IMR-90 (cell line): ENCODE measurements at places on chromosomes 5 and 9. TPM values are rescaled to one million over a fixed set of nuclear protein-coding genes. Genes with fewer than 3 reads are reported as not detected.

DNA sequence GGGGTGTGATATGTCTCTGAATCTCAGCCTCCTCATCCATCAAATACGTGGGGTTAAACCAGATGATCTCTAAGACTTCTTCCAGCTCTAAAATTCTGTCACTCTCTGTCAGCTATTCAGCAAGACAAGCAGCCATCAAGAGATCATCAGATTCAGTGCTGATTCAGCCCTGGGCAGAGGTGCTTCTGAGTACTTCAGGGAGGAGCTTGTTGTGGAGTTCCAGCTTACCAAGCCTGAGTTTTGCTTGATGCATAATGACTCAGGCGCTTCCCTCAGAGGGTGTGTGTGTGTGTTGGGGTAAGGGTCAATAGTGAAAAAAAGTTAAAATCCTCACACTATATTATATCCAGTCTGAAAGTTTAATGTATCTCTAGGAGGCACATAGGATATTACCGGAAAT is 29.6 kb upstream of the TAF1L start:
- DNase-seq = peak; percentile 42
- no peak overlapping the region for H3K27ac ChIP-seq
- no peaks in the 10 kb centered on the region for H3K27me3 ChIP-seq
- no peak overlapping the region for H3K4me3 ChIP-seq

GRCh38 chr9:107673861-107674720 is 184.5 kb upstream of the KLF4 start:
- no peaks in the 10 kb centered on the region; the same call in 1 of the 2 replicates for H3K4me1 ChIP-seq
- no peak for DNase-seq
- no peak overlapping the region for H3K4me3 ChIP-seq
- H3K27ac ChIP-seq = no peak overlapping the region
- H3K36me3 ChIP-seq = no peaks in the 10 kb centered on the region
- H3K27me3 ChIP-seq = peaks cover 2% of the 10 kb centered on the region; the same call in 1 of the 2 replicates

GRCh38 chr5:84080908-84081307 is 303.8 kb downstream of the EDIL3 start:
- H3K36me3 ChIP-seq = no peaks in the 10 kb centered on the region
- H3K27me3 ChIP-seq = no peaks in the 10 kb centered on the region
- no peaks in the 10 kb centered on the region for H3K4me1 ChIP-seq
- H3K27ac ChIP-seq = no peak overlapping the region
- DNase-seq = no peak
- no peak overlapping the region for H3K4me3 ChIP-seq

GRCh38 chr9:95038666-95039065 is 278.8 kb downstream of the FANCC start:
- H3K4me3 ChIP-seq = no peak overlapping the region
- H3K36me3 ChIP-seq = peaks cover 21% of the 10 kb centered on the region
- H3K4me1 ChIP-seq = peaks cover 13% of the 10 kb centered on the region
- DNase-seq = no peak
- no peaks in the 10 kb centered on the region for H3K27me3 ChIP-seq
- no peak overlapping the region for H3K27ac ChIP-seq

DNA sequence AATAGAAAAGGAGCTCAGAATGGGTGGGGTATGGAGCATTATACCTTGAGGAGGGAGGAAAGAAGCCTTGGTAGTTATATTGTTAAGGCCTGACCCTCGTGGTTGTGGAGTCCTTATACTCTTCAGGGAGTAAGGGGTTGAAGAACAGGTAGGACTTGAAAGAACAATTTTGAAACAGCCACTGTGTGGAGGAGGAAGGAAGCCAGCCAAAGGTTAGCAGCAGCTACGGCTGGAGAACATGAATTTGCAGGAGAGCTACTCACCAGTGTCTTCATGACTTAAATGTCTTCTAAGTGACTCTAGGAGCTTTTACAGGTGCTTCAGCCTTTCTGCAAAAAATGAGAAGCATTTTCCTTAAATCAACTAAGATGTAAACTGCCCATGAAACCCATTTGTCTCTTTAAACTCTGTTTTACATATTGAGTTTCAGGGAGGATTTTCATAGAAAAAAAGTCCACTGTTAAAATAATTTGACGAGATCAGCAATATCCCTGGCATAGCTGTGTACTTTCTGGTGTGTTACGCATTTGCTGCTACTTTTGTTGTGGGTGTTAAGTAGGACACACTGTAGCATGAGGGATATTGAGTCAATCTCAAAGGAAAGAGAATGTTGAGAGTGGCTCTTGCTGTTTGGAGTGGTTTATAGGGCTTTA is 110.6 kb upstream of the ELL2 start:
- H3K27me3 ChIP-seq = no peaks in the 10 kb centered on the region
- H3K27ac ChIP-seq = no peak overlapping the region
- DNase-seq = no peak
- no peaks in the 10 kb centered on the region for H3K36me3 ChIP-seq
- H3K4me1 ChIP-seq = peaks cover 18% of the 10 kb centered on the region

The RNF180 gene
- total RNA-seq = 0.36 and 0.56 TPM in 2 replicates

The LTC4S gene
- not detected in 2 replicates for total RNA-seq

DNA sequence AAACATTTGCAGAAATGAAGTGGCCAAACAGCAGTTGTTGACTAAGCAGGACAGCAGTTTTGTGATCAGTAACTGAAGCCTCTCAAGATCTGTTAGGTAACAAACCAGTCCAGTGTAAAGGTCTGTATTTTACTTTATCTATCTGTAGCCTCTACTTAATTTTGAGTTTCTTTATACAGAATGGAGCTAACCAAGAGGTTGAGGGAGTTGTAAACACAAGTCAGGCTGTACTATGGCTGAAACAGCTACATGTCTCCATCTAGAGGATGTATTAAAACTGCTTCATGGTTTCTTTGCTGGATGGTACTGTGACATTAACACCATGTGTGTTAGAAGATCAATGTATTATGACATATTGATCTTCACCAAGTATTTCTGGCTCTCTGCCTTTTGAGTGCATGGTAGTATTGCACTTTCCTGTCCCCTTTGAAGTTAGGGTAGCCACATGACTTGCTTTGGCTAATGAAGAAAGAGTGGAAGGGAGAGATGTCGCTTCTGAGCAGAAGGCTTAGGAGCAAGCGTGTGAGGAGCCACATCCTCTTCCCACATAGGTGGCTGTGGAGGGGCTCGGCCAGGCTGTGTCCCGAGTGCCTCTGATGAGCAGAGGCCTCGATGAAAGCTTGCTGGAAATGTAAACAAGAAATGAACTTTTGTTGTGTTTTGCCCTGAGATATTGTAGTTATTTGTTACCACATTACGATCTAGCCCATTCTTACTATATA is 105.6 kb upstream of the PCA3 start:
- no peak overlapping the region for H3K4me3 ChIP-seq
- peak; percentile 76 for DNase-seq
- no peaks in the 10 kb centered on the region for H3K36me3 ChIP-seq
- peaks cover 4% of the 10 kb centered on the region; the same call in 1 of the 2 replicates for H3K27me3 ChIP-seq
- no peak overlapping the region for H3K27ac ChIP-seq

GRCh38 chr5:167573370-167574127 is 717.9 kb upstream of the WWC1 start:
- no peak overlapping the region for H3K27ac ChIP-seq
- peak overlapping the region; percentile 46 for H3K4me3 ChIP-seq
- H3K36me3 ChIP-seq = no peaks in the 10 kb centered on the region

DNA sequence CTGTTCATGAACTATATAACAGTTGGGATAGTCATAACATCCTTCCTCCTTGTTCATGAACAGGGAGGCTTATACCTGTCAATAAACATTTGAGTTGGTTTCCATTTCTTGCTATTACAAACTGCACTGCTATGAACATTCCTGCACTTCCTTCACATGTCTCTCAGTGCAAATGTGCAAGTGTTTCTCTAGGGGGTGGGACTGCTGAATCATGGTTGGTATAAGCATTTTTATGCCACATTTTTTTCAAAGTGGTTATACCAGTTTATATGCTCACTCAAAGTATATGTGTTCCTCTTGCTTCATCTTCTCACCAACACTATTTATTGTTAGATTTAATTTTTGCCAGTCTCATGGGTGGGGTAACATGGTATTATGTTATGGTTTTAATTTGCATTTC is 25.8 kb upstream of the TPD52L3 start:
- H3K4me1 ChIP-seq = no peaks in the 10 kb centered on the region
- no peaks in the 10 kb centered on the region for H3K36me3 ChIP-seq
- H3K27me3 ChIP-seq = peaks cover 2% of the 10 kb centered on the region; the same call in 1 of the 2 replicates
- no peak overlapping the region for H3K4me3 ChIP-seq
- no peak overlapping the region for H3K27ac ChIP-seq

DNA sequence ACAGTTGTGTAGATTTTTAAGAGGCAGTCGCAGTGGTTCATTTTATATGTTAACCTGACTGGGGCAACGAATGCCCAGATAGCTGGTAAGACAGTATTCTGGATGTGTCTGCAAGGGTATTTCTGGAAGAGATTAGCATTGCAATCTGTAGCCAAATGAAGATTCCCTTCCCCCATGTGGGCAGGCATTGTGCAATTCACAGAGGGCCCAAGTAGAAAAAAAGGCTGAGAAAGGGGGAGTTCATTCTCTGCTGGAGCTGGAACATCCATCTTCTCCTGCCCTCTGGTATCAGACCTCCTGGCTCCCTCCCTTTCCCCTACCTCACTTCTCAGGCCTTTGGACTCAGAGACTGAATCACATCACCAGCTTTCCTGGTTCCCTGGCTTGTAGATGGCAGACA is 70.6 kb downstream of the TENT4A start:
- H3K4me3 ChIP-seq = no peak overlapping the region
- no peaks in the 10 kb centered on the region for H3K36me3 ChIP-seq
- H3K27me3 ChIP-seq = no peaks in the 10 kb centered on the region
- no peak overlapping the region for H3K27ac ChIP-seq
- no peak for DNase-seq

DNA sequence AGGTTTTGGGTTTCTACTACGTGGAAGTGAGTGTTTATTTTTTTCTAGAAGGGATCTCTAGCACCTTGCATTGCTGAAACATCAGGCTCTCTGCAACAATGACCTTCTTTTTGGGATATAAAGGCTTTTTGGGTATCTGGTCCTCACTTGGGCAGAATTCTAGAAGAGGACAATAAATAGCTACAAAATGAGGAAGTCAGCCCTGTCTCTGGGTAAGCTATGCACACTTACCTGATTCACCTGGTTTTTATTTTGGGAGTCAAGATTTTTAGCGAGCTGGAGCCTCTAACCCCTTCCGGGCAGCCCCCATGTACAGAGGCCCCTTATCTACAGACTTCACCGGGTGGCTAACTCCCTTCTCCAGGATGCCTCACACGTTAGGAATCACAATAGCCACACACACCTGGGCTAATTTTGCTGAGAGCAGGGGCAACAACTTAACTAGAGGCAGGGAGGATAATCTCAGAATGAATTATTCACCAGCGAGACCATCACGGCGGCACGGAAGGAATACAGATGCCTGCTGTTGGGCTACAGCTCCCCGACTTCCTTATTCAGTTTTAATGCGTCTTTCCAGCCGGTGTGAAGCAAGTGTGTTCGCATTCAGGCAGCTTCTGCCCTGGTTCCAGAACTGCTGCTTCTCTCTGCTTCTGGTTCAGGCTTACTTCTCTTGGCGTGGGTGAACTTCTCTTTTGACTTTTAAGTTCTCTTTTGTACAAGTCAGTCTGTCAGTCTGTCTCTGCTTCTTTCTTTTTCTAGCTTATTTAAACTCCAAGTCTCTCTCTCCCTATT is 341.0 kb upstream of the PANK3 start:
- DNase-seq = no peak
- no peaks in the 10 kb centered on the region for H3K27me3 ChIP-seq
- H3K27ac ChIP-seq = no peak overlapping the region
- no peaks in the 10 kb centered on the region for H3K36me3 ChIP-seq
- H3K4me1 ChIP-seq = no peaks in the 10 kb centered on the region

- H3K27ac ChIP-seq = no peak overlapping the region
- H3K4me3 ChIP-seq = no peak overlapping the region
- no peaks in the 10 kb centered on the region for H3K4me1 ChIP-seq
- H3K36me3 ChIP-seq = no peaks in the 10 kb centered on the region
- H3K27me3 ChIP-seq = no peaks in the 10 kb centered on the region
- DNase-seq = no peak
These were observed 394.3 kb downstream of the OSTF1 start for GRCh38 chr9:75482566-75482965.

DNA sequence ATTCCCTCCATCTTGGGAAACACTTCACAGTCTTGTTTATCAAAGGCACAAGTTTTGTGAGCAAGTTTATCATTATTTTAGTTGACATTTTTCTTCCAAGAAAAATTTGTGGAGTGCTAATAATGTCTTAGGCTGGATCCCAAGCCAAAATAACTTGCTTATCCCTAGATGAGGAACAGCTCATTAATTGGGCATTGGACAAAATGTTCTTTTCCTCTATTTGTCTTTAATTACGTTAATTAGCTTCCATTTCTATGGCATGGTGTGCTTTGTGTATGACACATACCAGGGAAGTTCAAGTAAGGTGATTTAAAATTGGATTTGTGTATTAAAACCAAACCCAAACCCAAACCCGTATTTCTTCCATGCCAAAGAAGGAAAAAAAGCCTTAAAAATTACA is 379.5 kb downstream of the SH3GL2 start:
- H3K36me3 ChIP-seq = no peaks in the 10 kb centered on the region
- no peak for DNase-seq
- H3K4me1 ChIP-seq = no peaks in the 10 kb centered on the region
- no peak overlapping the region for H3K4me3 ChIP-seq
- no peak overlapping the region for H3K27ac ChIP-seq
